Progenitor cell of endocrine pancreas (in vitro differentiated cells): ENCODE measurements at places on chromosomes 12 and 14. TPM values are rescaled to one million over a fixed set of nuclear protein-coding genes. Genes with fewer than 3 reads are reported as not detected.

DNA sequence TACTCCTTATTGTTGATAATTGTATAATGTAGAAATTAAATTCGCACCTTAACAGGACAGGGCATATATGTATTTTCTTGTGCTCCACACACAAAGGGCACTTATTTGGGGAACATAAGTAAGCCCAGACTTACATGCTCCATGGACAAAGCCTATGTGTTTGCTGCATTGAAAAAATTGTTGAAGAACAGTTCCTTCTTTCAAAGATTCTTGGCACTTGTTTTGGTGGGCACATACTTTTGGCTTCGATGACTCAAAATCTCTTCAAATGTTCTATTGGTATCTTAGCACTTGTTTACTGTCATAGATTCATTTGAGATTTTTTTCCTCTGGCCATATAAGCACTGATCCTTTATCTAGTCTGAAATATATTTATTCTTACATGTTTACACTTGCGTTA, 1.4 kb upstream of the MAP4K5 start:
- DNase-seq = no peak

DNA sequence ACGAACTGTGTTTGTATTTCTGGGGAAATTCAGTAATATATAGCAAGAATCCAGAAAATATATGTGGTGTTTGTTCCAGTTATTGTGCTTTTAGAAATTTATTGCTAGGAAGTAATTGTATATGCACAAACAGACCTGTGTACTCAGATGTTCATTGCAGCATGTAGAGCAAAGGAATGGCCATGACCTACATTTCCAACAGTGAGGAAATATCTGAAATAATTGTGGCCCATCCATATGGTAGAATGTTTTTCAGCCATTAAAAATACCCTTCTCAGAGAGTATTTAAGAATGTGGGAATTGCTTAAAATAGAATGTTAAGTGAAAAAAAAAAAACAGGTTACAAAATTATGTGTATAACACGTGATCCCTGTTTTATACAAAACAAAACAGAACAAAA, 77.3 kb downstream of the TMX1 start:
- DNase-seq = no peak

- no peak for DNase-seq
These were observed 7.1 kb upstream of the PRPH start for GRCh38 chr12:49287876-49288275.

GRCh38 chr14:104782086-104782807, 13.3 kb downstream of the AKT1 start:
- no peak for DNase-seq

DNA sequence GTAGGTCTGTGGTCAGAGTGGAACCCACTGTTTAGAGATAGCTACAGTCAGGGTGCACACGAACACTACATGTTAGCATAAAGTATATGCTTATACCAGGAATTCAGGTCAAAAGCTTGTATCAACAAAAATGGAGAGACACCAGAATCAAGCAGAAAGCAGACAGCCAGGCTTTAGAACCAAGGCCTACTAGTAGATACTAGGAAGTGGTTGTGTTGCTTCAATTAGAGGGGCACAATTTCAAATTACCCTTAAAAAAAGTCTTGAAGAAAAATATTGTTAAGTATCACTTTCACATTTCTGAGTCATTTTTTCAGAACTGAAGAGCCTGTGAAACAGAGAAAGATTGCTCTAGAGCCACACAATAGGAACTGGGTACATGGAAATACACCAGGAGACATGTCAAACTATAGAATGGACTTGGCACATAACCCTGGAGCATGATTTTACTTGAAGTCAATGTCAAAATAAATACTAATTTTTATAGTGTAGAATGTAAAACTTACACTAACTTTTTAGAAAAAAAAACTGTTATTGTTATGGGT, 41.6 kb downstream of the LRRC9 start:
- no peak for DNase-seq

DNA sequence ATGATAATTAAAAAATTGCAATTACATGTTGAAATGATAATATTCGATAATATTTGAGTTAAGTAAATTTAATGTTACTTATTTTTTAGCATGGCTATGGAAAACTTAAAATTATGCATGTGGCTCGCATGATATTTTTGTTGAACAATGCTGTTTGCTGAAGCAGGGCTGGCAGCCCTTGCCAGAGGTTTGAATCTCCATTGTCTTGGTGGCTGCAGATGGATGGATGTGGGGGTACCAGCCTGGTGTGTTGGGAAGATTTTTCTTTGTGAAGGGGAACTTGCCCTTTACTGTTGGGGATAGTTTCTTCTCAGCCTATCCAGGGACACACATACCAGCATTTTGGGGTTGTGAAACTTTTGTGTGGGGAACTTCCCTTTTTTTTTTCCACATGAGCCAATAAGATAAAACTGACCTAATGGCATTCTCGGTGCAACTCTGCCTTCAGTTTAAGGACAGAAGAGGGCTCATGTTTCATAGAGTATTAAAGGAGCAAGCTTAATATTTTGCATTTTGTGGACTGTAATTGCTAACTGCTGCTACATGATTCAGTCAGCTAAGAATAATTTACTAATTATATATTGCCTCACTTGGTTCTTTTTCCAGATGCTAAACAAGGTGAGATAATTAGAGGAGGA, 8.8 kb downstream of the RASSF3 start:
- no peak for DNase-seq

DNA sequence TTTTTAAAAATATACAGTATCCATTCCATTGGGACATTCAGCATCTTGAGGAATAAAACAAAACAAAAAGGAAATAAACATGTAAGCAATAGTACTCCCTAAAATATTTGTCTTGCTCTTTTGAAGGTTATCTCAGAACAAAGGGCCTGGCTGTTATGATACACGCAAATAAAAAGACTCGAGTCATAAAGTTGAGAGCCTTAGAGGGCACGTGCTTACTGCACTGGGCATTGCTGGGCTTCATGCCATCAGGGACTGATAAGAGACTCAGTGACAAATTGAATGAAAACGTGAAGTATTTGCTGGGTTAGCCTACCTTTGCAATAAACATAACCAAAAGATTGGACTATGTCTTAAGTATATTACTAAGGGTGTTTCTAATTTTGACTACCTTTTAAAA, 118.9 kb downstream of the SLC35F4 start:
- DNase-seq = no peak

Gene CATSPERB
- total RNA-seq = 5.6 and 5.7 TPM in 2 replicates

DNA sequence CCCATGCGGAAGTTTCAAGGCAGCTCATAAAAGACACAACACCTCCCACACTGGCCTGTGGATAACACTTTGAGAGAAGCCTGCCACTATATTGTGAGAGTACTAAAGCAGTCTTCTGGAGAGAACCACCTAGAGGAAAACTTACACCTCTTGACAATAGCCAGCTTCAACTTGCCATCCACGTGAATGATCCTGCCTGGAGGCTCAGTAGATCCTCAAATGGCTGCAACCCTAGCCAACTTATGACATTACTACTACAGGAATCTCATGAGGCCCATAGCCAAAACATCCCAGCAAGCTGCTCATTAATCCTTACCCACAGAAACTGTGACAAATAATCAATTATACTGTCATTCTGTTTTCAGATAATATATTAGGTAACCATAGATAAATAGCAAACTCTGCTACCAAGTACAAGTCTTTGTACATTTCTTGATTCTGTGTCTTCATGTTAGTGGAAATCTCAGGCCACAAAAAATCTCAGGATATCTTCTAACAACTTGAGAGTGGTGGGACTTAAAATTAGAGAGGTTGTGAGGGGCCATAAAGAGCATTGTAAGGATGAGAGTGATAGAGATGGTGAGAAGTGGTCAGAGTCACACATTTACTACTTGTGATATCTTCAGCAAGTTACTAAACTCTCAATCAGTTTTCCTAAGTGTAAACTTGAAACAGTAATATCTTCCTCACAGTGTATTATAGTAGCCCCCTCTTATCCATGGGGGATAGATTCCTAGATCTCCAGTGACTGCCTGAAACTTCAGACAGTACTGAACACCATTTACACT, 368.0 kb downstream of the C12orf50 start:
- no peak for DNase-seq

Gene C12orf50
- 0.10 and 0.16 TPM in 2 replicates for total RNA-seq

Gene KRT80
- total RNA-seq = 0.07 and 0.20 TPM in 2 replicates

Gene PSMC6
- total RNA-seq = 113 and 119 TPM in 2 replicates

DNA sequence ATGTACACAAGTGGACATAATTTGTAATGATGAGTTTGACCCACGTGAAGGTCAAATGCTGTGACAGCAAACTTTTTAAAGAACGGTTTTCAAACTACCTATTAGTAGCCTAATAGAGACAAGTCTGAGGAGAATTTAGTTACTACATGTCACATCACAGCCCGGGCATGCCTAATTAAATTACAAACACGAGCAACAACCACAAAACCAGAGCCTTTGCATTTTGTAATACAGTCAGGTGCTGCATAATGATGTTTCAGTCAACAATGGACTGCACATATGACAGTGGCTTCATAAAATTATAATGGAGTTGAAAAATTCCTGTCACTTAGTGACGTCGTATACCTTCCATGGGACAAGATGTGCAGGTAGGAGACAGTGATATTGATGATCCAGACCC, 274.5 kb downstream of the DACT1 start:
- DNase-seq = no peak

Gene AICDA
- total RNA-seq = not detected in 2 replicates

Gene PUS7L
- 10.6 and 14.4 TPM in 2 replicates for total RNA-seq

Gene FAM177A1
- total RNA-seq = 43.7 and 46.2 TPM in 2 replicates

DNA sequence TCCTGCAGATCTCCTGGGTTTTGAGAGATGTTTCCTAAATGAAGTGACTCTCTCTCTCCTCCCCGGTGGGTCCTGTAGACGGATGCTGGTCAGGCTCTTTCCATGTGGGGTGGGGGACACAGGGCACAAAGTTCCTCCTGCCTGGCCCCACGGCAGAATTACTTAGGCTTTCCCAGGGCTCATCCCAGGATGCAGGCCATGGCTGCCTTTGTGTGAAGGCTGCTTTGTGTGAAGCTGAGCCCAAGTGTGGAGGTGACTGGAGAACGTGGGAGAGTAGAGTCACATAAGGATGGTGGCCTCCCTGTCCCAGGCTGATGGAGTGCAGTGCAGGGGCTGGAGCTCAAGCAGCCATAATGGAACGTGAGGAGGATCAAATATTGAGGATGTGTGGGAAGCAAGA, 200.2 kb downstream of the ADGRD1 start:
- DNase-seq = no peak

- DNase-seq = no peak
These were observed 23.7 kb downstream of the NINJ2 start for GRCh38 chr12:639566-639965.

DNA sequence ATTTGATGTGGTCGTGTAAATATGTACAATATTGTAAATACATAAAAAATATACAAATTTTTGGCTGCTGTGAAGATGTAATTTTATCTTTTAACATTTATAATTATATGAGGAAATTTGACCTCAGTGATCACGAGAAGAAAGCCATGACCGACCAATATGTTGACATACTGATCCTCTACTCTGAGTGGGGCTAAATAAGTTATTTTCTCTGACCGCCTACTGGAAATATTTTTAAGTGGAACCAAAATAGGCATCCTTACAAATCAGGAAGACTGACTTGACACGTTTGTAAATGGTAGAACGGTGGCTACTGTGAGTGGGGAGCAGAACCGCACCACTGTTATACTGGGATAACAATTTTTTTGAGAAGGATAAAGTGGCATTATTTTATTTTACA, 49.6 kb downstream of the TBK1 start:
- no peak for DNase-seq

Gene KRR1
- 71.2 and 71.3 TPM in 2 replicates for total RNA-seq

GRCh38 chr12:19402211-19402610, 37.1 kb upstream of the AEBP2 start:
- no peak for DNase-seq

Gene DCN
- total RNA-seq = 0.55 TPM in 1 of 2 replicates, not detected in the other

Gene KRT82
- not detected in 2 replicates for total RNA-seq

Gene PRIM1
- total RNA-seq = 21.2 and 26.6 TPM in 2 replicates

GRCh38 chr14:61479746-61480502, 158.5 kb downstream of the PRKCH start:
- no peak for DNase-seq

- DNase-seq = no peak
These were observed 660.8 kb downstream of the TMEM121 start for GRCh38 chr14:106187216-106187615.

DNA sequence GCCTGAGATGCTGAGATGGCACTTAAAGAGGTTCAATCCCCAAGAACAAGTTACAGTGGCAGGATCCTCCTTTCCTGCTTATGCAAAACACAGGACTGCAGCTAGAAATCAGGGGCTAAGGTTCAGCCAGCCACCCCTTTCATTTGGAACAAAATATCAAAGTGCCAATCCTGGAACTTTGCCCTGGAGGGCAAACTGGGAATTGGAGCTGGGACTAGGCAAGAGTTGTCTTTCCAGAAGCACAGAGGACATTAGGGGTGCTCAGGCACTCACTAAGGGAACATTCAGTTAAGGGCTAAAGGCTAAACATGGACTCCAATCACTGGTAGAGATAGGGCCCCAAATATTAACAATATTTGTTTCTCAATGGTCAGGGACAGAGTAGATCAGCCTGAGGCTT, 237.2 kb downstream of the EMP1 start:
- no peak for DNase-seq

Gene SERPINA10
- total RNA-seq = 2.6 and 3.2 TPM in 2 replicates

DNA sequence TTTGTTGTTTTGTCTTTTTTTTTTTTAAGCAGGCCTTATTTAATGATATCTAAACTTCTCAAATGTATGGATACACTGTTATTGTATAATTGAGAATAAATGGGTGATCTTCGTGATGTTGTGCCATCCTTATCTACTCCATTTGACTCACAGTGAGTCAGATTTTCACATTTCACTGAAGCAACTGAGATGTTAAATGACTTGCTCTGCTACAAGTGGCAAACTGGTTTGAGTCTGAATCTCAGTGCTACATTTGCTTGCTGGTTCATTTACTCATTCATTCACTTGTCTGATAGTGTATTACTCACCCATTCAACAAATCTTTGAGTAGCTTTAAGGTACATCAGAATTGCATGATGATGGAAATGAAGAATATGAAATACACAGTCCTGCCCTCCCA, 2.6 kb downstream of the KIAA0586 start:
- DNase-seq = no peak

DNA sequence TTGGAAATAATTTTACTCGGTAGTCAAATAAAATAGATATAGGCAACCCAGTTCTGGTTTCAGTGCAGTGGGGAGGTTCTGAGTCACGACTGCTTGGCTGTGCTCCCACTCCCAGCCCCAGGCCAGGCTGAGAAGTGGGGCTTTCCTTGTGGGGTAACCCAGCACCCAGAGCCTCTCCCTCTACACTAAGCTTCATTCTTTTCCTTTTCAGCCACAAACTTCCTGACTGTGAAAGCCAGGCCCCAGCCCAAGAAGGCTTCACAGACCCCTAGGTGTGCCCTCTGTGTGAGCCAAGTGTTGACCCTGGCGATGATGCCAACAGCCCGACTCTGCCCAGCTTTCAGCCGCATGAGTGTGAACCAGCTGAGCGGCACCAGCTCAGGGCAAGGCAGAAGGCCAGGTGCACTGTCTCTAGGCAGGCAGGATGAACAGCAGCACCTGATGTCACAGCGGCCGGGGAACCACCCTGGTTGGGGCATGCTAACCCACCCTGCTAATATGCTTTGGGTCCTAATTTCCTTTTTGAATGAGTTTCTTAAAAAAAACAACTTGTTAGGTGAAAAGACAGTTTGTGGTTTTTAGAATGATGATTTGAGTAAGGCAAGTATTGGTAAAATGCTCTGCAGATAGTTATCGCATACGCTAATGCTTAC, 42.2 kb upstream of the ATP23 start:
- no peak for DNase-seq
